ENCODE measurements at places on chromosomes 12 and 14.
A peak's percentile ranks its signal among the peaks of the same experiment; 100 is the strongest.

- DNase-seq: peak; percentile 62
Measured at GRCh38 chr14:95189367-95190132, 32.2 kb upstream of the DICER1 start.

DNA sequence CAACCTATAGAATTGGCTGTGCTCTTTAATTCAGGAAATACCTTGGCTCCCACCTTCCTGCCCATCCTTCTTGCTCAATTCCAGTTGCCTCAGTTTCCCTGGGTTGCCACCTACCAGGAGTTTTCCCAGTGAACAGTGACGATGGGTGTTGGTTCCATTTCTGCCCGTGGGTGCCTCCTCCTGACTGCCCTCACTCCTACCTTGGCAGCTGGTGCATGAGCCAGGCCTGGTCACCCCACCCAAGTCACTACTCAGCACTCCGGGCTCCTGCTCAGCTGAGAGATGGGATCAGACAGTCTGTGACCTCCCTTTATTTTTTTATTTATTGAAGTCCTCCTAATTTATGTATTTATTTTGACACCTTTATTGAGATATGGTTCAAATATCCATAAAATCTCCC is 31.0 kb upstream of the PTGR2 start:
- no peak for DNase-seq

- no peak for DNase-seq
Measured at GRCh38 chr12:15899282-15899870, 11.8 kb upstream of the DERA start.

- DNase-seq: peak; percentile 86
Measured at GRCh38 chr12:123071099-123071800, 79.6 kb downstream of the PITPNM2 start.

- DNase-seq: no peak
Measured at GRCh38 chr12:42967850-42968249, 378.3 kb upstream of the PRICKLE1 start.

DNA sequence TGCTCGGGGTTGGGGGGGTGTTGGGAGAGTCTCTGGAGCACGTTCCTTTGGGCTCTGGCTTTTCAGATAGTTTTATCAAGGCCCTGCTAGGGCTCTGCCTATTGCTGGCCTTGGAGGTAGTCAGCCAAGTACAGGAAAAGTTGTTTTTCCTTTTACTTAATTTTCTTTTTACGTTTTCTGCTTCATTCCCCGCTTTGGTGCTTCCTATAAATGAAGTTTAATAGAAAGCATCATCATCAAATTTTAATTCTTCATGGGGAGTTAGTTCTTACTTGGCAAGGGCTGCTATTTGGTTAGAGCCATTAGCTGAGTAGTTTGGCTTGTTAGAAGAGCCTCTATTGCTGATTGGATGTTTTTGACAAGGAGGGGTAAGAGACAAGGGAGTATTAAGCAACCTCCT is 15.1 kb upstream of the ADAM21 start:
- no peak for DNase-seq

GRCh38 chr14:54761835-54762234 is 140.8 kb downstream of the GCH1 start:
- no peak for DNase-seq

DNA sequence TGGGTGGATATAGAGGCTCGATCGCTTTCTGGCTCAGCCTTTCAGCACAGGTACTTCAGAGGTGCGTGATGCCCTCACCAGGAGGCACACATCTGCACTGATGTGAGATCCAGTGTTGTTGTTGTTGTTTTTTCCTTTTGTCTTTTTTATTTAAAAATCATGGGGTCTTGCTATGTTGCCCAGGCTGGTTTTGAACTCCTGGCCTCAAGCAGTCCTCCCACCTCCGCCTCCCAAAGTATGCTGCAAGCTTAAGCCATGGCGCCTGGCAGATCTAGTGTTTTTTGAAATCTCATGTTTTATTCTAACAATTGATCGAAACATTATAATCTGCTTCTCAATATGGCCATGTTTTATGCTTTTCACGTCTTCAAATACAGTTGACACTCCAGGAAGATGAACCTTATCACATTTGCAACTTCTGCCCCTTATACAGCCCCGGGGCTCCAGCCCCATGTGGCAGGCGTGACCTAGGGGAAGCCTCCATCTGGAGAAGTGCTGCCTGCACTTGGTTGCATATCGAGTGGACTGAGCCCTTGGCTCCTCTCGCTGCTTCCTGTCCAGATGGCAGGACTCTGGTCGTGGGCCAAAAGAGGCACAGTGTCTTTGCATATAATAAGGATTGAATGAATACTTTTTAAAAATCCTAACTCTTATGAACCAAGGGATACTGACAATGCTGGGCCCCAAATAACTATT is 71.7 kb downstream of the TRAF3 start:
- DNase-seq: peak; percentile 65

All from osteoblast (primary cell).